Body of pancreas (tissue), 4 donors: ENCODE measurements at places on chromosomes 7 and 10. TPM values are rescaled to one million over a fixed set of nuclear protein-coding genes. Genes with fewer than 3 reads are reported as not detected.

- no peak overlapping the region for H3K27ac ChIP-seq
- H3K4me3 ChIP-seq: no peak overlapping the region
- DNase-seq: peak; percentile 27
- H3K27me3 ChIP-seq: no peaks in the 10 kb centered on the region
- H3K36me3 ChIP-seq: no peaks in the 10 kb centered on the region
- H3K4me1 ChIP-seq: peaks cover 8% of the 10 kb centered on the region
These were observed 111.5 kb downstream of the LRMDA start for GRCh38 chr10:75542906-75543305.

- H3K4me1 ChIP-seq: peaks cover 6% of the 10 kb centered on the region
- no peaks in the 10 kb centered on the region for H3K36me3 ChIP-seq
- no peaks in the 10 kb centered on the region for H3K27me3 ChIP-seq
- no peak for DNase-seq
- no peak overlapping the region for H3K4me3 ChIP-seq
- H3K27ac ChIP-seq: no peak overlapping the region
These were observed 48.9 kb upstream of the IGFBP3 start for GRCh38 chr7:45969940-45970339.

ZNF804B gene
- 4.9 TPM for total RNA-seq

IQUB gene
- total RNA-seq: 1.3 TPM

PPRC1 gene
- total RNA-seq: 37.6 TPM

PGAM2 gene
- 1.6 TPM for total RNA-seq

GRCh38 chr10:86946213-86947155 lies 10.9 kb downstream of the MMRN2 start:
- H3K4me1 ChIP-seq: peaks cover 12% of the 10 kb centered on the region
- no peaks in the 10 kb centered on the region for H3K27me3 ChIP-seq
- H3K4me3 ChIP-seq: no peak overlapping the region

GRCh38 chr10:130652964-130653578 lies 516.9 kb downstream of the GLRX3 start:
- DNase-seq: no peak
- no peaks in the 10 kb centered on the region for H3K27me3 ChIP-seq
- H3K4me3 ChIP-seq: no peak overlapping the region
- H3K4me1 ChIP-seq: no peaks in the 10 kb centered on the region
- H3K36me3 ChIP-seq: no peaks in the 10 kb centered on the region

GRCh38 chr7:91780521-91780920 lies 100.0 kb downstream of the MTERF1 start:
- no peak overlapping the region for H3K4me3 ChIP-seq
- no peaks in the 10 kb centered on the region for H3K27me3 ChIP-seq
- DNase-seq: no peak
- H3K27ac ChIP-seq: no peak overlapping the region
- H3K4me1 ChIP-seq: no peaks in the 10 kb centered on the region
- no peaks in the 10 kb centered on the region for H3K36me3 ChIP-seq

GRCh38 chr7:92608380-92609322 lies 18.5 kb upstream of the FAM133B start:
- H3K27me3 ChIP-seq: no peaks in the 10 kb centered on the region
- H3K27ac ChIP-seq: no peak overlapping the region
- H3K4me1 ChIP-seq: peaks cover 9% of the 10 kb centered on the region
- peak overlapping the region; percentile 11 for H3K4me3 ChIP-seq
